Amygdala (tissue), 56 donors: ENCODE measurements at places on chromosomes 12 and 14.

GRCh38 chr12:84124211-84124610 is 788.4 kb downstream of the SLC6A15 start:
- no peak for DNase-seq

DNA sequence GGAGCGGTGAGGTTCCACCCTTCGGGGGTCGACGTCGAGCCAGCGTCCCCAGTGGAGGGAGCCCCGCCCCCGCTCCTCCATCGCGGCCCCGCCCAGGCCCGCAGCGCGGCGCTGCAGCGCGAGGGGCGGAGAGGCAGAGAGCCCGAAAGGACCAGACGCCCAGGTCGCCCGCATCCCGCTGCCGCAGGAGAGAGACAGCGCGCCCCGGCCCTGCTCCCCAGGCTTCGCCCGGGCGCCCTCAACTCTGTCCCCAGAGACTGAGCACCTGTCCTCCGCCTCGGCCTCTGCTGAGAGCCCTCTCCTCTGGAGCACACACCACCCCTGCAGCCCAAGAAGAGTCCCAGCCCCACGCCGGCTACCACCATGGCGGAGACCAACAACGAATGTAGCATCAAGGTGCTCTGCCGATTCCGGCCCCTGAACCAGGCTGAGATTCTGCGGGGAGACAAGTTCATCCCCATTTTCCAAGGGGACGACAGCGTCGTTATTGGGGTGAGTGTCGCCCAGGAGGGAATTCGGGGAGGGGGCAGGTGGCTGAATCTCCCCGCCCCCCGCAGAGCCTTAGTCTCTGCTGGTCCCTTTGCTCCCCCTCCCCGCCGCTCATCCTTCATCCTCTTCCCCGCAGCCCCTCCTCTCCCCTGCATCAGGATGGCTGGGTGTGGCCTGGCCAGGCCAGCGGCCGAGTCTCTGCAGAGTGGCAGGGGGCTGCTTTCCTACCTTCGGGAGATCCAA is at the start of gene KIF5A:
Gene KIF5A (plus strand): TSS at position 136 of the 732 bp plus-strand sequence. CDS start 228 bp downstream, at position 364.
- peak; percentile 10 for DNase-seq

DNA sequence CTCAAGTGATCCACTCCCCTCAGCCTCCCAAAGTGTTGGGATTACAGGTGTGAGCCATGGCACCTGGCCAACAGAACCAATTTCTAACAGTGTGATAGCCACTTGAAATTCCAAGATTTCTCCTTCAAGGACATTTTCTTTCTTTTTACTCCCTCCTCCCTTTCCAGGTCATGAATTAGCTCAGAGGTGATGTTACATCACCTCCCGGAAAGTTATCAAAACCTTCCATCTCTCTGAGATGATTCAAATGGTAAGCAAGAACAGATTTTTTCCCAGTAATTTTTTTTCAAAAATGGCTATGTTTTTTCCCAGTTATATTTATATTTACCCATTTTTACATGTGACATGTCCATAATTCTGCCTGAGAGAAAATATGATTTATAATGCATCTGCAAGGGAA is 15.6 kb upstream of the SMAGP start:
- DNase-seq = no peak

- DNase-seq = no peak
Observed at GRCh38 chr12:14264778-14265177, 100.7 kb upstream of the ATF7IP start.

DNA sequence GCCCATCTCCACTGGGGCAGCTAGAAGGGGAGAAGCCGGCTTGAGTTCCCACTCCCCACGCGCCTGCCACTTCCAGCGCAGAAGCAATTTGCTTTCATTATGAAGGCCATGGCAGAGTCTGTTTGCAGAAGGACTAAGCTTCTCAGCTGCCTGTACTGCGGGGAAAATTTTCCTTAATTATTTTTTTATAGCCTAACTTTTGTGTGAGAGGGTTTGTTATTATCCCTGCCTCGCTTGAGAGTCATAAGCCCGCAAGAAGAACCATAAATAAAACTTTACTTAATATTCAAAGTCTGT is 56.0 kb upstream of the DLK1 start:
- no peak for DNase-seq

DNA sequence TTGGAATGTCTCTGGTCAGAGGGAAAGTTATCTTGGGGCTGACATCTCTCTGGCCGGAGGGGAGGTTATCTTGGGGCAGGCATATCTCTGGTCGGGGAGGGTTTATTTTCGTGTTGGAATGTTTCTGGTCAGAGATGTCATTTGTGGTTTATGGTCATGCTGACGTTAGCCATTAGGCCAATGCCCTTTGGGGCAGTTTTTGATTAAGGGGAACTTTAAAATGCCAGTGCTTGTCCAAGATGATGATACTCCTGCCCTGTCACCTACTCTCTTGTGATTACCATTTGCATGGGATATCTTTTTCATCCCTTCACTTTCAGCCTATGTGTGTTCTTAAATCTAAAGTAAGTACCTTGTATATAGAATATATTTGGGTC is 29.0 kb upstream of the A2M start:
- DNase-seq = no peak

DNA sequence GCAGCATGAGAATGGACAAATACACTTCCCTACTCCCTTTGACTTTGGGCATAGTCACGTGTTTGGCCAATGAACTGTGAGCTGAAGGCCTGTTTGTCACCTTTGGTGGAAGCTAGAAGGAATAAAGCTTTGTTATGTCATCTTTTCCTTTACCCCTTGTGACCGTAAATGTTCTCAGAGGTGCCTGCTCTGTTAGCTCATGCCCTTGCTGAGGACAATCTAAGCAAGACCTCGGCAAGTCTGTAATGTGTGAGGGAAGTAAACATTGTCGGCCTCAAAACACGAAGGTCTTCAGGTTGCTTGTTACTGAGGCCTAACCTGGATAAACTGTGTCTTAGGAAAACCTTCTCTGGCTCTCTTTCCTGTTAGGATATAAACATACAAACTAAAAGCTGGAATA is 354.2 kb downstream of the TMEM132D start:
- DNase-seq = no peak

DNA sequence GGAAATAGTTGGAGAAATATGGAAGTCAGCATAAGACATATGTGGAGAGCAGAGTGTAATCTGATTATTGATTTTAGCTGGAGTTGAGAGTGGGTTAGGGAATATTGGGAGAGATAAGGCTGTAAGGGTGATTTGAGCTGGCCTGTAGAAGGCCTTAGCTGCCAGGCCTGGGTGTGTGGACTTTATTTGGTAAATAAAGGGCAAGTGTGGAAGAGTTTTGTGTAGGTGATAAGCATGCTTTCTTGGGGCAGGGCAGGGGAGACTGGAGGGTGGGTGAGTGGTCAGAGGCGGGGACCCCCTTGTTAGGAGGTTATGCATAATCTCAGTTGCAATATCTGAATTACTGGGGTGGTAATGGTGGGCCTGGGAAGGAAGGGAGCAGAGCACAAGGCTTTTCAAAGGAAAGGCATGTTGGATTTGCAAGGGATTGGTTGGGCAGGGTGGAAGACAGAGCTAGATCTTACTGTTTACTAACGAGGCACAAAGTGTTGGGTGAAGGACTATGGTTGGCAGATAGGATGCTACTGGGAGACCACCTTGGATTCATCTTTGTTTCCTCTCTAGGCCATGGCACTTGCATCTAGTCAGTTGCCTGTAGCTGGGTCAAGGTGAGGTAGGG is 5.5 kb downstream of the KHNYN start:
- no peak for DNase-seq

DNA sequence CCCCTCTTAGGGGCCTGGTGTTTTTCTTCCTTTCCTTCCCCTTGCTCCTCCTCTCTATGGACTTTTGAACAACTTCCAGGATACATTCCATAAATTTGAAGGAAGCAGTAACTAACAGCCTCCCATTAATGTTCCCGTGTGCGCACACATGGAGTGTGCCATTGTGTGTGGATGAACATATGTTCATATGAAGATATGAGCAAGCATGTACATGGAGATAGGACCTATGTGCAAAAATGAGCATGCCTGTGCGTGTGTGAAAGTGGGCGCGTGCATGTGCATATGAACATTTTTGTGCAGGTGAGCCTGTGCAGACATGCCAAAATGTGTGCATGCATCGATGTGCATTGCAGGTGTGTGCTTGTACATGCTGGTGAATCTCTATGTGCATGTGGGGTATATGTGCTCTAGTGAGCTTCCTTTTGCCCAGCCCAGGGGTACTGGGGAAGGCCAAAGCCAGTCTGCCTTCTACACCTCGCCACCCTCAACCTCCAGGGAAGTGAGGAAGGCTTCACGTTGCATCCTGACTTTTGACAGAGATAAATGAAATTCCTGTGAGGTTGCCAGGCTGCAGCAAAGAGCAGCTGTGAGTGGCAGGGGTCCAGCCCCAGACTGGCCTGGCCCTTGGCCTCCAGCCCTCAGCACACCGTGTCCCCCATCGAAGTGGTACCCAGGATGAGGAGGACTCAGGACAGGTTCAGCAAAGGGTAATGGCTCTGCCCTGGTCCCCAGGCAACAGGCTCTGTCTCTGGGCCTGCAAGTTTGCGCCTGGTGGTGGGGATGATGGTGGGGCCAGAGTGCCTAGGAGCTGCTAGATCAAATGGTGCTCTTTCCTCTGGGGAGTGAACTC is 21.1 kb upstream of the PGF start:
- DNase-seq = no peak

DNA sequence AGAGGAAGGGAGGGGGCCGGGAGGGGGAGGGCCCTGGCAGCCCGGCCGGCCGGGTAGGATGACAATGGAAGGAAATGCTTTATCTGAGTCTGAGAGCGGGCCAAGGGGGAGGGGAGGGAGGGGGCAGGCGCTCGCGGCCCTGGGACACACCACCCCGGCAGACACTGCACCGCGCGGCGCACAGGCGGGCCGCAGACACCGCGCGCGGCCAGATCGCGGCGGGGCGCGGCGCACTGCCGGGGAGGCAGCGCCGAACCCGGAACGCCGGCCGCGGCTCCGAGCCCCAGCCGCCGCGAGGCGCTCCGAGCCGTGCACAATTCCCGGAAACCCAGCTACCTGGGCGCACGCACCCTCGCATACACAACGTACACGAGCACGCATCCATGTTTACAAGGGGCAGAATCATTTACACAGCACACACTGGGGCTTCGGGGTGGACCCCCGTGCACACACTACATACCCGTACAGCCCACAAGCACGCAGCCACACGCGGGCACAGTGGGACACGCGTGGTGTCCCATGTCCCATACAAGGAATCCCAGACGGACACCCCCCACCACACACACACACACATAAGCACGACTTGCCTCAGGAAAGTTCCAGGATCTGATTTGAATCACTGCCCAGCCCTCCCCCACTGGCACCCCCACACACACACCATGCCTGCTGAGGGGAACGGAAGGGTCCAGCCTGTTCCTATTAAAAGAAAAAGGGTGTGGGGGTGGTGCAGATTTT is at the start of gene HDAC7:
Gene HDAC7 (minus strand): TSS at position 8 of the 735 bp plus-strand sequence. CDS start 118 bp downstream, outside the sequence.
- peak; percentile 65 for DNase-seq

DNA sequence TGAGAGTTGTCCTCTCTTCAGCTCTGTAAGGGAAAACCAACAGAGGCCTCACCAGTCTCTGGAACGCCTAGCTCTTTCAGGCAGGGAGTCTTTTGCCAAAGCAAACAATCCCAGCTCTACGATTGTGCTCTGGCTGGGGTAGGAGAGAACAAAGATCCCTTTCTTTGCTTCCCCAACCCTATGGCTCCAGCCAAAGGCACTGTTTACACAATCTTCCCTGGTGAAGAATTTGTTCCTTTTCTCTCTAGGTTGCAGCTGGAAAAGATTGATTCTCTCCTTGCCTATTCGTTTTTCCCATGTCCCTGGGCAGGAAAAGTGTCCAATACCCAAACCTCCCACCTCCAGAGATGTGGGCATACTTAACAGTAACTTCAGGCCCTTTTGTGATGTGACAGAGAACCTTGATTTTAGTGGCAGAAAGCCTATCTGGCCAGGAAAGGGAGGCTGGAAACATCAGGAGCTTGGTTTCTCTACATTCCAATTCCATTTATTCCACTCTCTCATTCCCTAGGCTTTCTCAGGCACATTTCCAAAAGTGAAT is 16.8 kb downstream of the ATP5MC2 start:
- peak; percentile 45 for DNase-seq

- no peak for DNase-seq
Observed at GRCh38 chr12:25689996-25690501, 137.0 kb upstream of the LMNTD1 start.

- DNase-seq = no peak
Observed at GRCh38 chr12:104282109-104282508, 21.4 kb upstream of the EID3 start.

- DNase-seq = no peak
Observed at GRCh38 chr14:58625438-58625837, 12.3 kb upstream of the DACT1 start.

DNA sequence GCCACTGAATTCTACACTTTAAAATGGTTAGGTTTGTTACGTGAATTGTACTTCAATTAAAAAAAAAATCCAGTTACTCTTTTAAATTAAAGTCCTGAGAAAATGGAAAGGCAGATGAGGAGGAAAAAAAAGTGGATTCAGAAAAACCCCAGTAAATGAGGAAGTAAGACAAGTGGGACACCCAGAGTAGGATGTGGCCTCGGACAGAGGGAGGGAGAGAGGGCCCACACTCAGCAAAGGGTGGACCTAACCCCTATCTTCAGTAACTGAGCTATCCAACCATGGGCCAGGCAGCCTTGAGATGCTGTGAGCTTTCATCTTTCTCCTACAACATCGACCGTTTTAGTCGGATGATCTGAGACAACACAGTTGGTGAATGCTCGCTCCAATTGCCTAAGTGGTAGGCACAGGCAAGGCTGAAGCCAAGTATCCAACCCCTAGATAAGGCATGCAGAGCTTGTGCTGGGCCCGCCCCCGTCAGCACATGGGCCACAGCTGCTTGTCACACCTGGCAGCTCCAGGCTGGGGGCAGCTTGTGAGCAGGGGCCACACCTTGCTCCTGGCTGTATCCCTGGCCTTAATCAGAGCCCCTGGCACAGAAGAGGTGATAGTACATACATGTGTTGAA is 142.1 kb downstream of the TTC7B start:
- no peak for DNase-seq

GRCh38 chr14:43625294-43625693 is 881.8 kb downstream of the FSCB start:
- DNase-seq = no peak
